ENCODE measurements at places on chromosomes 3 and 15.

DNA sequence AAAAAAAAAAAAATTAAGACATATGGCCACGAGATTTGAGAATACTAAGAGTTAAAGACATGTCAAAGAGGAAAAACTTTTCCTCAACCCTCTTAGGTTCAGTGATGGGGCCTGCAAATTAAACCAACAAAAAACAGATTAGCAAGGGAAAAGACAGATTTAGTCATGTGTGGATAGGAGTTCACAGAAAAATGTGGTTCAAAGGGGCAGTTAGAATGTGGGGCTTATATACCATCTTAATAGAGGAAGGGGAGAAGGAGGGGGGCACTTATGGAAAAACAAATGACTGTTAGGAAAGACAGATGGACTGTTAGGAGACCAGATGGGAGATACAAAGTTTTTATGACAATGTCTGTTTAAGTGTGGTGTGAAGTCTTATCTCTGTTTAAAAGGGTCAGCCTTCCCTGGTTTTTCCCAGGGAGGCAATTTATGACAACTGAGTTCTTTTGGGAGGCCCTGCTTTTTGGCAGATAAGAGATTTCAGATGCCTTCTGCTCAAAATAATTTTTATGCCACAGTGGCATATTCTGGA, 68.7 kb upstream of the FURIN start:
- DNase-seq = no peak

DNA sequence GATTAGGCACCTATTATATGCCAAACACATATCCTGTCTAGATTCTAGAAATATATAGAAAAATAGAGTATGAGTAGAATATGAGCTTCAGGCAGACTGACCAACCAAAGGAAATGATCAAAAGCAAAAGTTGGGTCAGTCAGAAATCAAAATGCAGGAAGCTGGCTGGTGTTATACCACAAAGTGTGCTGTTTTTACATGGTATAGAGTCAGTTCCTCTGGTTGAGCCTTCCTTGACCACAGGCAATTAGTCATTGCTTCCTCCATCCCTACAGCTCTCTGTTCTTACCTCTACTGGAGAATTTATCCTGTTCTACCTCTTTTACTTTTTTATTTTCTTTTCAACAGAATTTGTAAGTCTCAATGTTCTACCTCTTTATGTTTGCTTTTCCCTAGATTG, 149.8 kb downstream of the TMCO5A start:
- no peak for DNase-seq

GRCh38 chr3:129583289-129583688, 23.2 kb downstream of the PLXND1 start:
- DNase-seq = no peak

- DNase-seq = no peak
These were observed 77.9 kb upstream of the ADPGK start for GRCh38 chr15:72861354-72861910.

DNA sequence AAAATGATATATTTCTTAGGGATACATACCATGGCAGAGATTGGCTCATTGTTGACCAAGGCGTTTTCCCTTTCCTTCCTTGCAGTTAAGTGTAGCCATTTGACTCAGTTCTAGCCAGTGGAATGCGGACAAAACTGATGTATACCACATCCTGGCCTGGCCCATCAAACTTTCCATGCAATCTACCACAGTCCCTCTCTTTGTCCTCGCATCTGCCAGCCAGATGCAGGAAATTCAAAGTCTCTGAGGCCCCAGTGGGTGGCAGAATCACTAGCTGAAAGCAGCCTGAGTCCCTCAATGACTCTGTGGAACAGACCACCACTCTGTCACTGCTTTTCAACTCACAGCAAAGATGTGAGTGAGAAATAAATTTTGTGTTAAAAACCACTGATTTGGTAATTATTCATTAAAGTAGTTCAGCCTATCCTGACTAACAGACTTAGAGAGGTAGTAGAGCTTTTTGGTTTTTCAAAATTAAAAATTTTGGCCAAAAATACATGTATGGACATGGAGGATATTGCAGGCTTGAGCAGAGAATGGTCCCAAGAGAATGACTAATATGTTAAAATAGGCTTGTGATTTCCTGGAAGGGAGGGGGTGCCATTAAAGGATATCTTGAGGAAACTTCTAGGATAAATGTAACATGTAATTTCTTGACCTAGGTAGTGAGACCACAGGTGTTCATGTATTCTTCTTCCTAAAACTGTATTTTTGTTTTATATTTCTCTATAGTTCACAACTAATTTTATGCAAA, 10.9 kb downstream of the LRRFIP2 start:
- peak; percentile 38 for DNase-seq

All from stimulated activated CD8-positive, alpha-beta memory T cell treated with anti-CD3 and anti-CD28 coated beads, Interleukin-15, amount 100 ng/mL, for 48 hours (primary cell).